ENCODE measurements at places on chromosomes 1 and 21.

GRCh38 chr1:67169496-67169895 is 3.2 kb downstream of the IL23R start:
- no peak overlapping the region for H3K27ac ChIP-seq
- DNase-seq, result no peak
- H3K4me1 ChIP-seq, result no peaks in the 10 kb centered on the region
- H3K36me3 ChIP-seq, result no peaks in the 10 kb centered on the region

DNA sequence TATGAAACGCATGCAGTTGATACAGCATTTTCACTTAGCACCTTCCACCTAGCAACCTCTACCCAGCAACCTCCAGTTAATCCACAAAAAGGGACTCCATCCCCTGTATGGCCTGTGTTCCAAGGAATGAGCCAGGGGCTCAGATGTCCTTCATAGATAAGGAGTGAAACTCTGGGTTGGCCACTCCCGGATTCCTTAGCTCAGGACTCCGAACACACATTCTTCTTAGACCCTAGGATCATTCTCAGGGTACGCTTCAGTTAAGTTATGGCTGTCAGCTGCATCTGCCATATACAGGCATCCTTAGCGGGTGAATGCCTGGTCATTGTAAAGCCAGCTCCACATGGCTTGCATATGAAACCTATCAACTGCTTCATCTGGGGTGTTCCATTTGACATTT is 15.9 kb upstream of the IFI6 start:
- no peak overlapping the region for H3K4me3 ChIP-seq
- H3K36me3 ChIP-seq, result no peaks in the 10 kb centered on the region
- no peak overlapping the region for H3K27ac ChIP-seq

DNA sequence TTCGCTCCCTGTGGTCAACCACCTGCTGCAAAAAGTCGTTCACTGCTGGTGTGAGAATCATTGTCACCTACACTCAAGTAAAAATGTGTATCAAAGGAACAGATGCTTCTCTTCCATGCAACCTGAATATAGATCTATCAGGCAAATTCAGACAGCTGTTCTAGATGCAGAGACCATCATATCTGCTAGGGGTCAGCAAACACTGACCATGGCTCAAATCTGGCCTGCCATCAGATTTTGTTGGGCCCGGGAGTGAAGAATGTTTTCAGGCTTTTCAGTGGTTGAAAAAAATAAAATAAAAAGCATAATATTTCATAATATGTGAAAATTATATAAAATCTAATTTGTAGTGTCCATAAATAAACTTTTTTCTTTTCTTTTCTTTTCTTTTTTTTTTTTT is 199.6 kb downstream of the RGS7 start:
- no peaks in the 10 kb centered on the region for H3K4me1 ChIP-seq
- H3K36me3 ChIP-seq, result no peaks in the 10 kb centered on the region
- H3K27me3 ChIP-seq, result no peaks in the 10 kb centered on the region
- H3K4me3 ChIP-seq, result no peak overlapping the region
- H3K27ac ChIP-seq, result no peak overlapping the region

DNA sequence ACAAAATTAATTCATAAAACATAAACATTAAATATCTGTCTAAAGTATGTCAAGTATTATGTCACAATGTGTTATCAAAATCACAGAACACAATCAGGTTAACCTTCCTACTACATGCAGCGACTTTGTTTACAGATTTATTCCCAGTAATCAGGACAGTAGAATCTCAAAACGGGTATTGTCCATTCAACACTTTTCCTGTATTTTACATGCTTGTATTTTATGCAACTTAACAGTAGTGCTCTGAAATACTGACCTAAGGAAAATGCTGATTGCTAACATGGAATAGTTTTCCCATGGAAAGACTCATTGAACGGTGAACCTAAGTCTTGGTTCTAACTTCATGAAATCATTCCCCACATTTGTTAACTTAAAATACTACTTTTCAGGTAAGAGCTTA is 2.3 kb downstream of the SERBP1 start:
- peak overlapping the region; percentile 97 for H3K27ac ChIP-seq
- peaks cover 34% of the 10 kb centered on the region for H3K36me3 ChIP-seq
- peaks cover 63% of the 10 kb centered on the region for H3K4me1 ChIP-seq
- H3K4me3 ChIP-seq, result peak overlapping the region; percentile 83
- H3K27me3 ChIP-seq, result no peaks in the 10 kb centered on the region
